ENCODE measurements at places on chromosomes 5 and 9.

DNA sequence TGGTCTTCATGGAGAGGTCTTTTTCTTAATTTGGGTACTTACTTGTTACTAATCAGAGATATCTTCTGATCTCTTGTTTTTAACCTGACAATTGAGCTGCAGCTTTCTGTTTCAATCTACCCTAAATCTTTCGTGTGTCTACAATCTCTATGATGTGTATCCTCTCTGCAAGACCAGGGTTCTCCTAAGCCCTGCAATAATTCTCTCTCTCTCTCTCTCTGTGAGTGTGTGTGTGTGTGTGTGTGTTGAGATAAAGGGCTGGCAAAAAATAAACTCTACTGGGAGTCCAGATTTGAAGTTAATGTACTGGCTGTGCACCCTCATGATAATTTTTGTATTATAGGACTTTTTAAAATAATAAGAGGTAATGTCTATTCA, 57.8 kb upstream of the FBXL7 start:
- no peak for DNase-seq

DNA sequence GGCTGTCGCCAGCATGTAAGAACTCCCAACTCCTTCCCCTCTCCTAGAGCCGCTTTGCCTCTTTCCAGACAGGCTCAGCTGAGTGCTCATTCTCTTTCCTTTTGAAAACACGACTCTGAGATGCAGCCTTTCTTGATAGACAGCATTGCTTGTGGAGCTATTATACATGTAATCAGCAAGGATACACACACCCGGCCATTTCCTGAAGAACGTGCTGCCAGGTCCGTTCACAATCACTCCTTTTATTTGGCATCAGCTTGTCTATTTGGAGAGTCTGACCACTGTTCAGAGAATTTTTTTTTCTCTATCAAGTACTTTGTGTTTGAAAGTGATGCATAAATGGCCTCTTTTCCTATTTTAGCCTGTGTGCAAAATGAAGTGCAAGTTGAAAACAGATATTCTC, 328.7 kb downstream of the MARCHF11 start:
- DNase-seq: no peak

DNA sequence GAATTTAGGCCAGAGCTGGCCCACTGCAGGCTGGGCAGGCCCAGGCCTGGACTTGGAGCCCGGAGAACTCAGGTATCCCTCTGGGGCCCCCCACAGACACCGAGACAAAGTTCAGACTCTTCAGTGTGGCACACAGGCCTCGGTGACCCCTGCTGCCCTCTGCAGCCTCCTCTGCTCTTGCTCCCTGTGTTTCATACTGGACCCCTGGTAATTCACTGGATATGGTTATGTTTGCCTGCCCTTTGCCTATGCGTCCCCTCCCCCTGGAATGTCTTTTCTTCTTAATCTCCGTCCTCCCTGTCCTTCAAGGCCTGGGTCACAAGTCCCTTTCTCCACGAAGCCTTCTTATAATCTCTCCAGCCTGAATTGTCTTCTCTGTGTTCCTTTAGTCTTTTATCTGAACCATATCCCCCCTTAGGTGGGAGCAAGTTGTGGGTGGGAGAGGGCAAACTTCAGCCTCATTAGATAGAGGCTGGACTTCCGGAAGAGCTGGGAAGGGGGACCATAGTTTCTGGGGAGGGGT, 30.1 kb downstream of the GSN start:
- no peak for DNase-seq

GRCh38 chr9:77554586-77555105, 93.5 kb downstream of the GNA14 start:
- no peak for DNase-seq

DNA sequence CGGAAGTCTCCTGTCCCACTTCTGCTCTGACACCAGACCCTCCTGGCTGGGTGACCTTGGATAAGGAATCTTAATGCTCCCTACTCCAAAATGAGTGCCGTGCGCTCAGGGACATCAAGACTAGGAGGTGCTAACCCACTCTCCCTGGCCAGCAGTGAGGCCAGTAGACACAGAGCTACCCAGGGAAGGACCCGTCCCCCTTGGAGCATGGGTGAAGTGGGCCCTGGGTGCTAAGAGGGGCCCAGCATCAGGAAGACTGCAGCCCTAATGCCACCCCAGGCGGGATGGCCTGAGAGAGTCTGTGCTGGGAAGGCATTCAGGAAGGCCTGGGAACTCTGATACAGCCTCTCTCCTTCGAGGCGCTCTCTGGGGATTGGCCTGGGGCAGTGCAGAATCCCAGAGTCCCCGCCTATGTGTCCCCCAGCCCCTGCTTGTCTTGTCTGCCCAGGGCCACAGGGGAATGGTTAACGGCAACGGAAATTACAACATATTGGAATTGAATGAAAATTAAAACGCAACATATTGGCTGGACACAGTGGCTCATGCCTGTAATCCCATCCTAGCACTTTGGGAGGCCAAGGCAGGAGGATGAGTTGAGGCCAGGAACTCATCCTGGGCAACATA, 29.7 kb upstream of the RNU6ATAC start:
- no peak for DNase-seq

- no peak for DNase-seq
These were observed 388.5 kb upstream of the PAPPA start for GRCh38 chr9:115765060-115765459.

GRCh38 chr9:114666851-114667250, 9.2 kb upstream of the TEX53 start:
- DNase-seq: no peak

- DNase-seq: no peak
These were observed 100.3 kb upstream of the ELAVL2 start for GRCh38 chr9:23926368-23926767.

DNA sequence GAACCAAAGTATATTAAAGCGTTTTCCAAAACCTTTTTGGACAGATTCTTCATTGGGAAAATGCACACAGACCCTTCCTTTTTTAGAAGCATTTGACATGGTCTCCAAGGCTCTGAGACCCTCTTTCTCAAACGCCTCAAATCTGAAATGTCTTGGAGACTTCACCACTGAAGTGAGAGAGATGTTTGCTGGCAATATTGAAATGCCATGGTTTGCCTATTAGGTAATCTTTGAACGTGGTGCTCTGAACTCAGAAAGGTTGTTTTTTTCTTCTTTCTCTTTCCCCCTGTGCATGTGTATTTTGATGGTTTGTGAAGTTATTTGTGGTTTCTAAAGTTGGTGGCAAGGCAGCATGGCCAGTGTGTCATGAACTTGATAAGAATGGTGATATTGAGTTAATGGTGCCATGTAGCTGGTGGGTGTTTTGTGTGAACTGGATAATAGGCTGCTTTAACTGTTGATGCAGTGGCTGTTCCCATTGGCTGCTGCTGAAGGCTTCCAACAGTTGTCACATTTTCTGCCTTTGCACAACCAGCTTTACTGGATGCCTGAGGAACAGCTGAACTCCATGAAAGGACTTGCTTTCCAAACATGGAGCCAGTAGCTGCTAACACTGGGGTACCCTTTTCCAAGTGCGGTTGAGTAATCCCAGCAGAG, 1.7 kb downstream of the PALM2AKAP2 start:
- no peak for DNase-seq

- no peak for DNase-seq
These were observed 34.1 kb downstream of the CRHBP start for GRCh38 chr5:76986825-76987526.

DNA sequence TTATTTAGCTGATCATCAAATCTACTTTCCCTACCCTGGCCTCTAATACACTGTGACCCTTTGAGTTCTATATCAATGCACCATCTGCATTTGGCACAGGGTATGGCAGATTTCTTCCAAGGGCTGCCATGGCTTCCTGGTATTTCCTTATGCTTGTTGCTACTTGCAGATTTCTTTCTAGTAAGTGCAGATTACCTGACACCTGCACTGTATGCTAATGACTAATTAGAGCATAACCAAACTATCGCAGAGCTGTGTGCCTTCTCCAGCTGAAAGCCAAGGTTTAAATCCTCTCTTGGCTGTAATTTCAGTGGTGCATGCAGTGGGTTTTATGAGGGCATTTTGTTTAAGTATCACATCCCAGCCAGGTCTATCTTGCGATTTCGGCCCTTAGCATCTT, 293.7 kb downstream of the KIF4B start:
- DNase-seq: no peak
